Inflammatory macrophage treated with lipopolysaccharide for 1 hour (primary cell): ENCODE measurements at places on chromosomes 5 and 9.

GRCh38 chr9:123175854-123176629, 92.3 kb downstream of the STRBP start:
- DNase-seq = no peak

GRCh38 chr5:14247054-14247386, 103.9 kb downstream of the TRIO start:
- DNase-seq = no peak

DNA sequence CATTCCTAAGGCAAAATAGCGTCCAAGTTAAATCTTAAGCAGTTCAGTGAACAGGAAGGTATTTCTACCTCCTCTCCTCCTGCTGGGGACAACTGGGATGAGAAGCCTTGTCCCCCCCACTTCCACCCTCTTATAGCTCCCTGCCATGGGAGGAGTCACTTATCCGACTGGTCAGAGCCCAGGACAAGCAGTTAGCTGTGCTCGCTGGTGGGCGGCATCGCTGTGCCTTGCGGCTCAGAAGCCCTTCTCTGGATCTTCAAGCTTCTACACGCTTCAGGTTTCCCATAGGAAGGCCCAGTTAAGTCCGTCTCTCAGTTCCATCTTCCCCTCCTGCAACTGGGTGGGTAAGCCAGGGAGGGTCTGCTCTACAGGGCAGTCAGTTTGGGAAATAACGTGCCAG, 77.2 kb downstream of the PAX5 start:
- DNase-seq = no peak

- no peak for DNase-seq
These were observed 174.4 kb downstream of the HSPA4 start for GRCh38 chr5:133226186-133226585.

- no peak for DNase-seq
These were observed 71.1 kb upstream of the SH3PXD2B start for GRCh38 chr5:172525307-172525995.

GRCh38 chr9:1173211-1173610, 123.1 kb downstream of the DMRT2 start:
- DNase-seq = no peak

- DNase-seq = peak; percentile 71
These were observed at the start of gene TCF7 for GRCh38 chr5:134113902-134114875. Gene TCF7 (plus strand): TSS chr5:134114681. CDS start chr5:134114907, 226 bp downstream.
